ENCODE measurements at places on chromosomes 4 and X.

DNA sequence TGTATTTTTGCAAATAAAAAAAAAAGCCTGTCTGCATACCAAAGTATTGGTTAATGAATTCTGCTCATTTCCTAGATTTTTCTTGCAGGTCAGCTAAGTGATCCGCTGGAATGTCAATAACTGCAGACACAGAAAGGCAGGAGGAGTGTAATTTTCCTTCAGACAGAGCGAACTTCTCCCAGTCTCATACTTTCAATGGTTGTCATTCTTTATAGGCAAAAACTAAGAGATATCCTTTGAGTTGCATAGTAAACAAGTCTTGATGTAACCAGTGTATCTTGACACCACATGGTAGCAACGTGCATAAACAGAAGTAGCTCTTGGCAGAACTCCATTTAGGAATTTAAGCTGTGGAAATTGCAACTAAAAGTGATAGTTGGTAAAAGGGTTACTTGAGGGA, 8.2 kb downstream of the CAPN6 start:
- DNase-seq = no peak

- DNase-seq = no peak
These were observed 3.3 kb downstream of the RBM47 start for GRCh38 chr4:40626183-40626990.

GRCh38 chr4:157992038-157992705, 180.7 kb downstream of the GASK1B start:
- DNase-seq = no peak

- DNase-seq = no peak
These were observed 6.6 kb downstream of the EFNB1 start for GRCh38 chrX:68835468-68835867.

GRCh38 chrX:2707334-2707760, 16.3 kb downstream of the CD99 start:
- no peak for DNase-seq

DNA sequence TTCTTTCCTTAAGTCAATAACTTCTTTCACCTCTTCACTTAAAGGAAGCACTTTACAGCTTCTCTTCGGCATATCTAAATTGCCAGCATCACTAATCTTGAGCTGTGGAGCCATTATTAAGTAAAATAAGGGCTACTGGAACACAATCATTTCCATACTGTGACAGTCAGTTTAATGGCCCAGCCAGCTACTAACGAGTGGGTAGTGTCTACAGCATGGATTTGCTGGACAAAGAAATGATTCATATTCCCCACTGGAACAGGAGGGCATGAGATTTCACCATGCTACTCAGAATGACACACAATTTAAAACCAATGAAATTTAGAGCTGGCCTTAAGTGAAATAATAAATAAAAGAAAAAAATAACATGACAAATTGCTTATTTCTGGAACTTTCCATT, 72.1 kb downstream of the DDIT4L start:
- no peak for DNase-seq

DNA sequence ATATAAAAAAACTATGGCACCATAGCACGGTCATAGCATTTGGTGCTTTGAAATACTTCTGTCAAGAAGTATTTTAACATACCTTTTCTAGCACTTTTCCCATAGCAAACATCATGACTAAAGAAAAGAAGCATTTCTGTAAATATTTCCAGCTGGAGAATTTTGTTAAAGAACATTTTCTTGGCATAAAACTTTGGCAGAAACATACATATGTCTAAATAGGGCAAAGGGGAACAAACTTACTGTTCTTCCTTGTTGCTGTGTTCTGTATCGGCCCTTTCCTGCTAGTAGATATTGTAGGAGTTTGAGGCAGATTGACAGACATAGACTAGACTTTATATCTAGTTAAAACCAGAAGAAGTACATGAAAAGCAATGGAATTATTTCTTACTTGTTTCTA, 2368.5 kb downstream of the PCDH7 start:
- DNase-seq = no peak

DNA sequence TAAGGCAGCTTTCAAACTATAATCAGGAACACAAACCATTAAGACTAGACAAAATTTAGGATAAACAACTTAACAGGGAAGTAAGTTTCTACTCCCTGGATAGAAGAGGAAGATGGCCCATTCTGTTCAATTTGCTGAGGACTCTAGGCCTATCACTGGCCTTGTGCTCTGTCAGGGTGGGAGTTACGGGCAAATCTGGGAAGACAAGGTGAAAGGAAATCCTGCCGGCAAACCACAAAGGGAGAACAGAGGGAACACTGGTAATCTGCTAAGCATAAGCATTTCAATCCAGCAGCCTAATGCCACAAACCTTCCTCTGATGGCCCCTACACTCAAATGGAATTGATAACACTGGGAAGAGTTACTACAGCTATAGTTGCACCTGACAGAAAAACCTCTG, 8.3 kb downstream of the GPR82 start:
- no peak for DNase-seq

DNA sequence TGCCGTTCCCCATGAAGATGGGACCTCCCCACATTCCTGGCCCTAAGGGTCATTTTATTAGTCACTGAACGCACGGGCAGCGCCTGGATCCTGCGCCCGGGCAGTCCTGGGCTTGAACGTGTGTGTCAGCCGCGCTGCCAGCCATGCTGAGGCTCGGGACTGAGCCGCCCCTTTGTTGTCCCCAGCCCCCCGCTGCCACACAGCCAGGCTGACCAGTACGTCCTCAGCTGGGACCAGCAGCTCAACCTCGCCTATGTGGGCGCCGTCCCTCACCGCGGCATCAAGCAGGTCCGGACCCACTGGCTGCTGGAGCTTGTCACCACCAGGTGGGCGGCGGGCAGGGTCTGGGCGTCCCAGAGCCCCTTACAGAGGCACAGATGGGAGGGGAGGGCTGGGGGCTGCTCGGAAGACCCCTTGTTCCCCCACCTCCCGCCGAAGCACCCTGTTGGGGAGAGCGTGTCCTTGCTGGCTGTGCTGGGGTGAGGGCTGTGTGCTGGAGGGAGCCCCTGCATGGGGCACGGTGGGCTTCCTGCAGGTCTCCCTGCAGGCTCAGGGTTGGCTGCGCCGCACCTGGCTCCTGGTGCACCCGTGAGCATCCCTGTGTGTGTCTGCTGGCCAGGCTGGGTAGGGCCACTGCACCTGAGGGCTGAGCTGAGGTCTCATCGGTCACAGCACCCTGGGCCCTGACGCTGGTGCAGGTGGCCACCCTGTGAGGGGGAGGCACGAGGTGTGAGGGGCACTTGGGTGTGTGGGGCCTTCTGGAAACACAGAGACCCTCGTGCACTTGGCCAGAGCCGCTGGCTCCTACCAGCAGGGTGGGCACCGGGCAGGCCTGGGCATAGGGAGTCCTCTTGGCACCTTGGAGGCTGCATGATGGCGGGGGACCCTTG, 1.0 kb downstream of the IDUA start:
- DNase-seq = no peak

DNA sequence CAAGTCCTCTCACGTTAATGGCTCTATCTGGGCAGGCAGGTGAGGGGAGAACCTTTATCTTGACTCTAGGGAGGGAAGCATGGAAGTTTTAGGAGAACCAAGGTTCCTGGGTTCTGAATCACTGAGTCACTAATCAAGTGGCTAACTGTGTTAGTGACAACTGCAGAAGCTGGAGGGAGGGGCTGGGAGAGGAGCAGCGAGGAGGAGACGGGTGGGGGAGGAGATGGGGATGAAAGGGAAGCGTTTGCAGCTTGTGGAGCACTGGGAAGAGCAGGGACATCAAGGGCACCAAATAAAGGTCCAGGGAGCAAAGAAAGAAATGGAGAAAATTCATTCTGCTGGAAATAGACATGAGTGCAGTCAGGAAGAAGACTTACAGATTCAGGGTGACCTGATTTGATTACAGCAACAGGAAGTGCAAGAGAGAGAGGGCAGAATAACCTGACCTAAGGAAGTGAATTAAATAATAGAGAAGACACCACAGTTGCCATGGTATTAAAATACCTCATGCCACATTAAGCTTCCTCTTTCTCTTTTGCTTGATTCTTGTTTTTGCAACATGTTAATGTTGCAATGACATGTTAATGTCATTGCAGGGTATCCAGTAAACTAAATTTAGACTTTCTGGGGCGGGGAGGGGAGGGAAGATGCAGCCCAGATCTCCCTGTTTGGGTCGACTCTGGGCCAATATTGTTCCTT, 4.5 kb upstream of the SETD7 start:
- no peak for DNase-seq

GRCh38 chrX:7334253-7334935, 186.4 kb upstream of the PUDP start:
- DNase-seq = no peak

GRCh38 chr4:121749225-121749624, 15.7 kb downstream of the SMIM43 start:
- no peak for DNase-seq

DNA sequence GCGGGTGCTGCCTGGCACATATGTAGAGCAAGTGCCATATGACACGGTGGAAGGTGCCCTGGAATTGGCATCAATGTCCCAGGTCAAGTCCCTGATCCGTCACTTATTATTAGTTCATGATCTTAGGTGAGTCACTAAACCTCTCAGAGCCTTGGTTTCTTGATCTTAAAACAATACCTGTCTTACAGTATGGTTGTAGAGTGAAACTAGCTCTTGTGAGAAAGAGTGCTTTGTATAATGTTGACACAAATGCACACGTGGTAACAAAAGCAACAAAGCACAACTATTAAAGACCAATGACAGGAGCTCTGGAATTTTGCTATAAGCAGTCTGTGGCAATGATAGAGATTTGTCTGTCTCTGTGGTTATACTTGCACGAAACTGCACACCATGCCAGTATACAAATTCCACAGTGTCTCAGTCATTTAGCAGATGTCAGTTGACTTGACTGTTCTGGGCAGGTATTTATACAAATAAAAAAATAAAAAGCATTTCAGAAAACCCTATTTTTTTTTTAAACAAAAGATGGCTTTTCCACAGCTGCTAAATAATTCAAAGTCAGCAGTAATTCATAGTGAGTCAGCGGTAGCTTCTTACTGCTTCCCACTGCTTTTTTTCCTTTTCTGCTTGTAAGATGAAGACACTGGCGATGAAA, 19.7 kb upstream of the ACSL1 start:
- DNase-seq = no peak

DNA sequence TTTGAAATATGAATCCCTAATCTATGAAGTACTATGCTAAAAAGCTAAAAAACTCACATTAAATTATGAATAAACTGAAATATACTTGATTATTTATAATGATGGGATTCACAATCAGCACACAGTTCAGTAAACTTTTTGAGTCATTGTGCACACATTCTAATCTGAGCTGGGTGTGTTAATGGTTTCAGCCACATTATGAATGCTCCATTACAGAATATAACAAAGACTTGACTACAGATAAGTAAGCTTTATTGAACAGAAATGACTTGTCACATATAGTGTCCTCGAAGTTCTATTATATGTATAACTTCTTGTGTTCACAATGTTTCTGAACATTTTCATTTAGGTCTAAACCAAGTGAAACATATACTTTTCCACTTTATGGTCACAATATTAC, 1649.9 kb upstream of the IGFBP7 start:
- no peak for DNase-seq

GRCh38 chr4:100348473-100348872, 158.2 kb upstream of the DDIT4L start:
- DNase-seq = no peak

DNA sequence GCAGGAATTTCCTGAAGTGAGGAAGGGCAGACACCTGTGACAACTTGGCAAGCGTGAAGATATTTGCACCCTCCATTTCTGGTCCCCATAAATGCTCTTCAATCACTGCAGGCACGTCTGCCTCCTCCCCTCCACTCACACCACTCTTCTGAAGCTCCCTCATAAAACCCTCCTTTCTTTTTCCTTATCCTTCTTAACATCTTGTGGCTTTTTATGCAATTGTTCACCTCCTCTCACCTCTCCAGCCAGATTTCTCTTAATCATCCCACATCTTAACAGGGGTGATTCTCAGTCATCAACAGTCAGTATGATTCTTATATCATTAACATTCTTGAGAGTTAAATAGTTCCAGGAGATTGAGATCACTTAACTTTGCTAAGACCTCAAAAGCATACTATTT, 277.4 kb downstream of the SPRY1 start:
- no peak for DNase-seq

- DNase-seq = no peak
These were observed 20.6 kb downstream of the AP1AR start for GRCh38 chr4:112252234-112252633.

- DNase-seq = no peak
These were observed 48.2 kb downstream of the EVC2 start for GRCh38 chr4:5660185-5660584.

DNA sequence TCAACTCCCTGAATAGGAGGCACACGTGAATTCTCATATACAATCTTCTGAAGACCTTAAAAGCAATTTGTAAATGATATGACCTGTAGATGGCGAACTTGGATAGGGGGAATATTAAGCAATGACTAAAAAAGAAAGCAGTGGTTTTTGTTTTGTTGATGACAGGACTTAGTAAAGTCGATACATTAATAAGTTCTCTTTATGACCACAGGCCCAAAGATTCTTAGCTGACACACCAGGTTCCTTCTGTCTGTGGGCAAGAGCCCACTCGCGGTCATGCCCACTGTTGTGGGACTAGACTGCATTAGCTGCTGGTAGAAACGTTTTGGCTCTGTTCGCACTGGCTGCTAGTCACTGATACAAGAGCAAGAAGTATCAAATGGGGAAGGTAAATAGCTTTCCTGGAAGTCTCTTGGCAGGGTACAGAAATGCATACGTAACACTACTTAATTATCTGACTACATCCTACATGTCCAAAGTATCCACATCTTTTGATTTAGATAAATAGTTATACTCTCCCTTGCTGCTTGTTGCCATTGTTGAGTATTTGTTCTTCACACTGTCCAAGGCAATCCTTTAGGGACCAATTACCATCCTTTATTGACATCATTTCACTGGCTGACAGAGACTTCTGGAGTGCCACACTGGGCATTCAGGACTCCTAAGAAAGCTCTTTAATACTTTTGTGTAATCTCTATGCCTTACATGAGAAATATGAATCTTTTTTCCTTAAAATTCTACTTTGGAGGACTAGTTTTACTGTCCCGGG, 31.0 kb downstream of the ALPK1 start:
- no peak for DNase-seq

DNA sequence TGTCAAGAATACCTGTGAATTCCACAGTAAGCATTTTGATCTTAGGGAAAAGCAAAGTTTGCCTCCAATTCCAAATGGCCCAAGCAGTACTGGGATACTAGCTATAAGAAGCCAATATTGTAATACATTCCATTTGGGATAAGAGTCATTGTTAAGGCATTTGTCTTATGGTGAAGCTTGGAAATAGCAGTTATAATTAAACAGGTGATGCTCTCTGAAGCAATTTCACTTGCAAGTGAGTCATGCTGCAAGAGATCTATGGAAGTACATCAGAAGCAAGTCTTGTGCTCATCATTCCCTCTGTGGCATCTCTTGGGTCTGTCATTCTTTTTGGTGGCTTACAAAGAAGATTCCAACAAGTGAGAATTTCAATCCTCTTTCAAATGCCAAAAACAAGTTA, 386.4 kb upstream of the RPS6KA3 start:
- DNase-seq = no peak

GRCh38 chrX:105646592-105647372, 175.6 kb upstream of the NRK start:
- no peak for DNase-seq

- no peak for DNase-seq
These were observed 1.5 kb downstream of the PITX2 start for GRCh38 chr4:110621328-110621812.

Measured in 8988T (cell line).